Nephron progenitor cell (in vitro differentiated cells): ENCODE measurements at places on chromosomes 3 and 15.
A peak's percentile ranks its signal among the peaks of the same experiment; 100 is the strongest.

- H3K36me3 ChIP-seq, result peaks cover 4% of the 10 kb centered on the region
- H3K4me3 ChIP-seq, result peak overlapping the region; percentile 55
- H3K27me3 ChIP-seq, result peaks cover 6% of the 10 kb centered on the region
- peaks cover 100% of the 10 kb centered on the region for H3K4me1 ChIP-seq
- no peak for DNase-seq
Observed at GRCh38 chr15:74206801-74207281, 4.3 kb upstream of the STRA6 start.

- peaks cover 14% of the 10 kb centered on the region for H3K4me1 ChIP-seq
- H3K27me3 ChIP-seq, result no peaks in the 10 kb centered on the region
- H3K4me3 ChIP-seq, result no peak overlapping the region
- H3K27ac ChIP-seq, result peak overlapping the region; percentile 84
- H3K36me3 ChIP-seq, result no peaks in the 10 kb centered on the region
Observed at GRCh38 chr3:159668990-159669476, 319.6 kb upstream of the IL12A start.

DNA sequence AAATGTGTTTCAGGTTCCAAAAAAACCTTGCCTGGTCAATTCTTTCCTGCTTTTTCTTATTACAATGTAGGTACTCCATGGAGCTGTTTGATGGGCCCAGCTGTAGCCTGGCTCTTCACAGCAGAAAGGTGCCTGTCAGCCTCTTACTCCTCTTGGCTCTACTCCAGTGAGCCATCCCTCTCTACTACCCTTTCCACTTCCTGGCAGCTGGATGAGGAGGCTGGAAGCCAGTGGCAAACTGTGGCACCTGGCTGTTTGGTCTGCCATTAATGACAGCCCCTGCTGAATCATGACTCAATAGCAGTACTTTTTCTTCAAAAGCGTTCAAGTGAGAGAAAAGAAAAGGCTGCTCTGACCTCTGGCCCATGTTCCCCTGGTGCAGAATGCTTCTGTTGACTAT is 618.1 kb downstream of the PYDC2 start:
- H3K27ac ChIP-seq, result peak overlapping the region; percentile 66
- no peak overlapping the region for H3K4me3 ChIP-seq
- H3K36me3 ChIP-seq, result no peaks in the 10 kb centered on the region
- peaks cover 48% of the 10 kb centered on the region for H3K4me1 ChIP-seq

DNA sequence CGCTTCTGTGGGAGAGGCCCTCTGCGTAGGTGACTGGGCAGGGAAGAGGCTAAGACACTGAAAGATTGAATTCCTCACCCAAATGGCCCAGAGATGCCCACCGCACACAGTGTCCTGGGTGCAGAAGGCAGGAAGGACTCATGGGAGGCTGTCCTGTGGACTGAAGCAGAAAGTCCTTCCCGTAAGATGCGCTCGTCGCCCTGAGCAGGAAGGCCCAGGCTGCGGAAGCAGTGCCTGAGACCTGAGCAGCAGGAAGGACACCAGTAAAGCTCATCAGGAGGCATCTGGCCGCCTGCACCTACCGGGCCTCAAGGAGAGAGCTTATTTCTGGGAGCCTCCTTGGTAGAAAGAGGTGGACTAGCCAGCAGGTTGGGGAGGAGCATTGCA is 3.3 kb downstream of the PAK6 start:
- H3K36me3 ChIP-seq, result no peaks in the 10 kb centered on the region
- no peak for DNase-seq
- H3K27me3 ChIP-seq, result peaks cover 46% of the 10 kb centered on the region
- H3K4me1 ChIP-seq, result peaks cover 24% of the 10 kb centered on the region
- H3K4me3 ChIP-seq, result no peak overlapping the region

DNA sequence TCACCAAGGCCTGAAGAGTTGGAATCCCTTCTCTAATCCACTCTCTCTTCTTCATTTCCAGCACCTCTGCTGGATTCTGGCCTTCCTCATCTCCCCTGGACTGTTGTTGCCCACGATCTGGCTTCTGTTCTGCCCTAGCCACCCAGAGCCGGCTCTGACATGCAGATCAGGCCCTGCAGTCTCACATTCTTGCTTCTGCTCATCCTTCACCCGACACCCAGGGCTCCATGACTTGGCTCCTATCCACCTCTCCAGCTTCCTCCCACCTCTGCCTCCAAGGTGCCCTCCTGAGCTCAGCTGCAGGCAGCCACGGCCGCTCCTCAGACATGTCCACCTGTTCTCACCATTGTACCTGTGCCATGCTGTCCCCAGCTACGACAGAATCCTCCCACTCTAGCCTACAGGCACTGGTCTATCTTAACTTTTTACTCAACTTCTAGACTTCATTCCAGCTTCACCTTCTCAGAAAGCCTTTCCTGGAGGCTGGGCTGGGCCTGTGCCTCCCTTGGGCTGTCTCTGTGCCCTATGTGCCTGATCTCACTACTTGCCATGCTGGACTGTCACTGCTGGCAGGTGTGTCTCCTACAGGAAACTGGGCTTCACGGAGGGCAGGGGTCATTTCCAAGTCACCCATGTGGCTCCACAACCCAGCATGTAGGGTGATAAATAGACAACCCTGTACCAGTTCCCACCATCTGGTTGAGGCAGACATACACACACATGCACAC is 16.0 kb upstream of the TBC1D21 start:
- DNase-seq, result no peak
- H3K27ac ChIP-seq, result no peak overlapping the region
- no peak overlapping the region for H3K4me3 ChIP-seq

GRCh38 chr15:33795070-33795469 is 173.2 kb upstream of the CHRM5 start:
- no peaks in the 10 kb centered on the region for H3K36me3 ChIP-seq
- no peaks in the 10 kb centered on the region for H3K4me1 ChIP-seq
- H3K27ac ChIP-seq, result no peak overlapping the region
- no peaks in the 10 kb centered on the region for H3K27me3 ChIP-seq

DNA sequence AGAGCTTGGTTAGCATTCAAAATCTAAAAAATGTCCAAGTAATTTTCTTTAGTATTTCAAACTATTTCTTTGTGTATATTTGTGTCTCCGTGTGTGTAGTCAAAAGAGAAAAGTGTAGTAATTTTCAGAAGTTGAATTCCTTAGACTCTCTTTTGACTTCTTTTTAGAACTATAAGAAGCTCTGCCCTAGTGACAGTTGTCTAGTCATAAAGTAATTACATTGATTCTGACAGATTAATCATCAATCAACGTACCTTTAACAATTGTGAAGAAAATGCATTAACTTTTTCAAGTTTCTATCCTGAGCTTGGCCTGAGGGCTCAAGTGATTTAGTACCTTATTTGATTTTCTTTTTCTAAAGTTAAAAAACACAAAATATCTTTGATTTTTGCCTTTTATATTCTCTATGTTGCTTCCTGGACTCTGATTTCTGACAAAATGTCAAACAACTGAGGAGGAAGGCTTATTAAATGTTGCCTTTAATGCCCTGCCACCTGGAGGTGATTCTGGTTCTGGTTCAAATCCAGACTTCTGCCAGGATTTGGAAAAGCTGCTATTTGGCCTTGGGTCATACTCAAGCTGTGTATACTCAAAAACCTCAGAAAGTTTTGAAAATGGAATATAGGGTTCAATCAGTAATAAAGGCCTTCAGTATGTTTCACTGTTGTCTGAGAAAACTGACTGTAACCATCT is 653.6 kb downstream of the NSUN3 start:
- DNase-seq, result no peak
- H3K36me3 ChIP-seq, result no peaks in the 10 kb centered on the region
- H3K27me3 ChIP-seq, result peaks cover 2% of the 10 kb centered on the region

DNA sequence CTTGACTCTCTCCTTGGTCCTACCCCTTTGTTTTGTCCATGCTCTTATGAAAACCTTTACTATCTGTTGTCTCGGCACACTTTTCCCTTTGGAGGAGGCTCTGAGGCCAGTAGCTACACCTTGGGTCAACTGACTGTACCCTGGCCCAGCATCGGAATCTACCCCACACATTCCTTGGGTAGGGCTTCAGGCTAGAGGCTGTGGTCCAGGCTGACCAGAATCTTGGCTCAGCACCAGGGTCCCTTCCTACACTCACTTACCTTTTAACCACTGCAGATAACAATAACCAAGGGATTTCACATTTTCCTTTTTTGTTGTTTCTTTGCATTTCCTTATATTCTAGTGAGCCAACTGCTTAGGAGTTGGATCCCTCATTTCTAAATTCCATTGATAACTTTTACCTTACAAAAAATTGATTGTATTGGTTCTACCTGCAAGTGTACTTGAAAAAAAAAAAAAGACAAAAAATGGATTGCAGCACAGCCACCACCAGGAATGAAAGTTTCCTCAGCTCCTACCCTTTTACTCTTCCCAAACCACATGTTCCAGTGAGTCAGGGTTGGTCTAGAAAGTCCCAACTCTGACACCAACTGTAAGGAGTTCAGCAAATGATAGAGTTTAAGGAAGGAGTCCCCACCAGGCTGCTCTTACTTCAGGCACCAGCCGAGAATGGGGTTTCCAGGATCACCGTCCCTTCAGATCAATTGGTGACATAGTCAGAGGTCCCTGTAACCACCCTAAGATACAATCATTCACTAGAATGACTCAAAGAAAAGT is 95.6 kb downstream of the FBLN2 start:
- H3K27ac ChIP-seq, result no peak overlapping the region
- peaks cover 25% of the 10 kb centered on the region for H3K27me3 ChIP-seq
- DNase-seq, result no peak
- peaks cover 22% of the 10 kb centered on the region for H3K4me1 ChIP-seq

DNA sequence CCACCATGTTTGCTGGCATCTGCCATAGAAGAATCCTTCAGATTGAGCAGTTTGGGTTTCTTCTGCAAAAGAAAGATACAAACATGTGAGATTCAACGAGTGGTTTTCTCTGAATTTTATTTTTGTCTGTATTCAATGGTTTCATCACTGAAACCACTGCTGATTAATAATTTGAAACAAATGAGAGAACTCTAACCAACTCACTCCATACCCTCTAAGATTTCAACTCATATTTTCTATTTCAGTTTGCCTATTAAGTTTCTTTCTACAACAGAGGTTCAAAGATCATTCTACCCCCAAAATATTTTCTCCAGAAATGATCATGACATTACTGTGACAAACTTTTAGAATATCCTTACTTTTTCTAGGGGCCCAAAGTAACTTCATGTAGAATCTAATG is 38.7 kb upstream of the MAN2C1 start:
- DNase-seq, result no peak
- H3K4me1 ChIP-seq, result no peaks in the 10 kb centered on the region
- no peak overlapping the region for H3K27ac ChIP-seq
- H3K36me3 ChIP-seq, result peaks cover 96% of the 10 kb centered on the region
- H3K27me3 ChIP-seq, result no peaks in the 10 kb centered on the region

DNA sequence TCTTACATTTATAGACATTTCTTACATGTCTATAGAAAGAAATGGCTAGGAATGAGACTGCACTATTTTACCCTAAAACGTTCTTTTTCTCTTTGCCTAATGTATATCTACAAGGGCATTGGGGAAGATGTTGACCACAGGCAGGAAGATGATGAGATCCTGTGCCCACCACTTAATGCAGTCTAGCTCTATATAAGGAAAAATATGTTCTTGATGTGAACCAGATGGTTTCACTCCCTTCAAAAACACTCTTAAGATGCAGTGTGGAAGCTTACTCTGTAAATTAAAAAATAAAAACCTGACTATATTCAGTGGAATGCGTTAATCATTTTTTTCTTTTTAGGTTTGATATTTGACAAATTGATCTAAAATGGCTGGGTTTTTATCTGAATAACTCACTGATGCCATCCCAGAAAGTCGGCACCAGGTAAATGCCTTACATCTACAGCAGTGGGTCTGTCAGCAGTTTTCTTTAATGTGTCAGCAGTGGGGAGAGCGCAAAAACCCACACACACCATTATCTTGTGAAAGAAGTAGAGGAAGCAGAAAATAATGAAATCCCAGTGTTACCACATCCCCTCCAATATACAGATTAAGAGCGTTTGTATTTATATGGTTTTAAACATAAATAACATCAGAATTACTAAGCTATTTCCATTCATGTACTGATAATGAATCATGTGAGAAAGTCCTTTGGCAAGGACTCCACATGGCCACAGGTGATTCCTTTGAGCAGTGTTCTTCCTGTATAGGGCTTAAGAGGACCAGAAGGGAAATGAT is 10.1 kb downstream of the AGTR1 start:
- peaks cover 13% of the 10 kb centered on the region for H3K4me1 ChIP-seq
- H3K27me3 ChIP-seq, result peaks cover 7% of the 10 kb centered on the region
- H3K27ac ChIP-seq, result no peak overlapping the region
- H3K4me3 ChIP-seq, result no peak overlapping the region
- no peak for DNase-seq

DNA sequence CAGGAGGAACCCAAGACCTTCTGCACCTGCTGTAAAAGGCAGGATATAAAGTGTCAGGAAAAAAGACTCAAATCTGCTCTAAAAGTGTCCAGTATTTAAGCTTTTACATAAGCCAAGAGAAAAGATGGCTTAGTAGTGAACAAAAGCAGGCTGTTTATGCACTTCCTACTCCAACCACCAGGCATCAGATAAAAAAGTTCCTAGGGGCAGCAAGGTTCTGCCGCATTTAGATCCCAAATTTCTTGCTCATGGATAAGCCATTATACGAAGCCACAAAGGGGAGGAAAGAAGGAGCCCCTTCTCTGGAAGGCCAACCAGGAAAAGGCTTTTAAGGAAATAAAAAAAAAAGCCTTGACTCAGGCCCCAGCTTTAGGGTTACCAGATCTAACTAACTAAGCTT is 10.6 kb upstream of the SLC9C1 start:
- no peak overlapping the region for H3K27ac ChIP-seq
- no peak overlapping the region for H3K4me3 ChIP-seq
- H3K27me3 ChIP-seq, result no peaks in the 10 kb centered on the region
- H3K4me1 ChIP-seq, result peaks cover 8% of the 10 kb centered on the region
- no peaks in the 10 kb centered on the region for H3K36me3 ChIP-seq

- DNase-seq, result no peak
- peaks cover 5% of the 10 kb centered on the region for H3K27me3 ChIP-seq
- H3K27ac ChIP-seq, result no peak overlapping the region
- peaks cover 19% of the 10 kb centered on the region for H3K4me1 ChIP-seq
Observed at GRCh38 chr15:25930931-25931330, 67.8 kb upstream of the ATP10A start.

DNA sequence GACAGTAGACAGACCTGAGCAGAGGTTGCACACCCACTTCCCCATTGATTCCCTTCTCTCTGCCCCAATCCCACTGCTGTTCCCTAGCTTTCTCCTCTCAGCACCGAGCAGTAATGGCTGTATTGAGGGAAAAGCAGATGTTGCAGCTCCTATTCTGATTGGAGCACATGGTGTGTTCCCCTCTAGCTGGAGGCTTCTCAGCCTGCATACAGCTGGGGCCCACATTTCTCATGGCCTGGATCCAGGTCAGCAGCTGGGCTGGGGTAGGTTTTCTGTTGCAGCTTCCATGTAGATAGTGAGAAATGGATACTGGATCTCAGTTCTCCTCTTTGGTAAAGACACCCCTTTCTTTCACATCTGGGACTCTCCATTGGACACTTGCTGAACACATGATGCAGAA is 50.1 kb downstream of the RYR3 start:
- H3K4me1 ChIP-seq, result peaks cover 3% of the 10 kb centered on the region
- DNase-seq, result no peak
- peaks cover 8% of the 10 kb centered on the region for H3K27me3 ChIP-seq
- no peak overlapping the region for H3K27ac ChIP-seq
- no peaks in the 10 kb centered on the region for H3K36me3 ChIP-seq
- H3K4me3 ChIP-seq, result no peak overlapping the region

GRCh38 chr3:127822041-127822681 is at the start of gene MGLL:
Gene MGLL (minus strand): TSS chr3:127822515. CDS start chr3:127822318, 197 bp downstream.
- no peak within 1 kb of the TSS for H3K27ac ChIP-seq
- peaks cover 31% of the 10 kb centered on the region for H3K4me1 ChIP-seq
- H3K4me3 ChIP-seq, result peak within 1 kb of the TSS; percentile 91
- peak; percentile 55 for DNase-seq
- H3K36me3 ChIP-seq, result no peaks in the 10 kb centered on the region

GRCh38 chr15:95086531-95087252 is 855.3 kb downstream of the MCTP2 start:
- peaks cover 18% of the 10 kb centered on the region for H3K4me1 ChIP-seq
- H3K4me3 ChIP-seq, result no peak overlapping the region
- H3K36me3 ChIP-seq, result no peaks in the 10 kb centered on the region
- H3K27me3 ChIP-seq, result peaks cover 5% of the 10 kb centered on the region
- no peak for DNase-seq
- no peak overlapping the region for H3K27ac ChIP-seq
